ENCODE measurements at places on chromosomes 4 and X. TPM values are rescaled to one million over a fixed set of nuclear protein-coding genes. Genes with fewer than 3 reads are reported as not detected.

PABPC1L2A gene
- not detected for total RNA-seq

DNA sequence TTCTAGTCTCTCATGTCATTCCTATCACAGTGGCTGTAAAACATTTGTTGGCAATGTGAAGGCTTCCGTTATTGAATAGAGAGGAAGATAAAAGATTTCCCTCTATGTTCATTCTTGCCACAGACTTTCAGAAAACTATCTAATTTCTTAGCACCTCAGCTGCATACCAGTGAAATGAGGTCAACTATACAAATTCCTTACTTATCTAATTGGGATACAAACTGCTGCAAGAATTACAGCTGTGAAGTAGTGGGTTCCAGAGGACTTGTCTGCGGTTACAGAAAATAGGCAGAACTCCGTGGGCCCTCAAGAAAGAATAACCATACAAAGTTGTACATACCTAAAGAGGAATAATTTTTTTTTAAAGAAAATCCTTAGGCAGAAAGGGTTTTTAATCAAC is 175.8 kb downstream of the PPP1R2C start:
- H3K27me3 ChIP-seq: no peaks in the 10 kb centered on the region
- H3K4me3 ChIP-seq: no peak overlapping the region
- H3K27ac ChIP-seq: no peak overlapping the region
- no peaks in the 10 kb centered on the region for H3K36me3 ChIP-seq

DNA sequence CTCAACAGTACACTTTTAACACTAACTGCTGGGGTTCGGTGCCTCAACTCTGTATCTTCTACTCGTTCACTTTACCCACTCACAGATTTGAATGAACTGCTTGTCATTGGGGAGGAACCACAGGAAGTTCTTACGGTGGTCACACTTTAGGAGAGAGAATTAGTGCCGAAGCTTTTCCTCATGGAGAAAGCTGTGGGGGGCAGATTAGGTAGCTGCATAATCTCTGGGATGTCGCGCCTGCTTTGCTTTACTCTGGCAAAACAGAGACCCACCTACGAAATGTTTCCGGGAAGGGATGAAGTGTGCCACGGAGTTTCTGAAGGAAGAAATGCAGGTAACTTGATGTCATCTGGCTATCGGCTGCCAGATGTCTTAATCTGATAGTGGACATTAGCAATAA is 949.7 kb upstream of the TENM3 start:
- no peak for DNase-seq
- H3K4me3 ChIP-seq: no peak overlapping the region
- no peak overlapping the region for H3K27ac ChIP-seq
- H3K36me3 ChIP-seq: peaks cover 9% of the 10 kb centered on the region

GRCh38 chr4:180330521-180330920 is 1912.7 kb upstream of the TENM3 start:
- no peaks in the 10 kb centered on the region for H3K4me1 ChIP-seq
- no peak for DNase-seq
- no peaks in the 10 kb centered on the region for H3K36me3 ChIP-seq
- H3K27ac ChIP-seq: no peak overlapping the region
- no peak overlapping the region for H3K4me3 ChIP-seq
- no peaks in the 10 kb centered on the region for H3K27me3 ChIP-seq

- H3K4me3 ChIP-seq: no peak overlapping the region
- H3K27ac ChIP-seq: peak overlapping the region; percentile 11
- no peaks in the 10 kb centered on the region for H3K27me3 ChIP-seq
- no peak for DNase-seq
- H3K4me1 ChIP-seq: peaks cover 29% of the 10 kb centered on the region
- H3K36me3 ChIP-seq: no peaks in the 10 kb centered on the region
Measured at GRCh38 chr4:86286726-86287125, 73.1 kb downstream of the MAPK10 start.

GRCh38 chrX:1487401-1487800 is 34.7 kb upstream of the ASMTL start:
- no peak overlapping the region for H3K4me3 ChIP-seq
- no peak for DNase-seq
- H3K27me3 ChIP-seq: no peaks in the 10 kb centered on the region
- H3K36me3 ChIP-seq: no peaks in the 10 kb centered on the region
- H3K4me1 ChIP-seq: no peaks in the 10 kb centered on the region

- peak; percentile 90 for DNase-seq
- H3K4me3 ChIP-seq: peak overlapping the region; percentile 75
- H3K36me3 ChIP-seq: peaks cover 16% of the 10 kb centered on the region
- H3K27ac ChIP-seq: peak overlapping the region; percentile 89
Measured at GRCh38 chrX:49184294-49185281, 1.6 kb downstream of the PRICKLE3 start.

NEXMIF gene
- 0.18 TPM for total RNA-seq

NSG1 gene
- 45.8 TPM for total RNA-seq

NUDT10 gene
- 5.9 TPM for total RNA-seq

DNA sequence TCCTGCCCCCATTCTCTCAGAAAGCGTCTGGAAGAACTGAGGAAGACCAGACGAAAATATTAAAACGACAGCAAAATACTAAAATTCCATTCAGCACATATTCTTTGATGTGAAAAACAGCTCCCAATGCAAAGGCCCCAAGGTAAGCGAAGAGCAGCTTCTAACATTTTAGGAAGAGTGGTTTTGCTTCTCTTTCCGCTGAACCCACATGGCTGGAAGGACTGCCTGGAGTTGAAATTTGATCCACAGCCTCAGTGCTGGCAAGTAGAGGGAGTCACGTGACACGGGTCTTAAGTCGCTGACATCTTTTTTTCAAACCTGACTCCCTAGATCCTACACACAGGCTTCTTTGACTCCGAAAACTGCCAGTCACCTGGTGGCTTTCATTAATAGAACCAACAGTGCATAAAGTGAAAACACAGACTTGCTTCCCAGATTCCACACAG is at the start of gene FAM13A:
Gene FAM13A (minus strand): TSS at position 233 of the 446 bp plus-strand sequence. CDS start 221 bp downstream, at position 12.
- H3K4me1 ChIP-seq: peaks cover 48% of the 10 kb centered on the region
- peak within 1 kb of the TSS; percentile 92 for H3K27ac ChIP-seq
- H3K27me3 ChIP-seq: no peaks in the 10 kb centered on the region
- peak; percentile 41 for DNase-seq
- H3K4me3 ChIP-seq: peak within 1 kb of the TSS; percentile 81

PPEF2 gene
- not detected for total RNA-seq

DNA sequence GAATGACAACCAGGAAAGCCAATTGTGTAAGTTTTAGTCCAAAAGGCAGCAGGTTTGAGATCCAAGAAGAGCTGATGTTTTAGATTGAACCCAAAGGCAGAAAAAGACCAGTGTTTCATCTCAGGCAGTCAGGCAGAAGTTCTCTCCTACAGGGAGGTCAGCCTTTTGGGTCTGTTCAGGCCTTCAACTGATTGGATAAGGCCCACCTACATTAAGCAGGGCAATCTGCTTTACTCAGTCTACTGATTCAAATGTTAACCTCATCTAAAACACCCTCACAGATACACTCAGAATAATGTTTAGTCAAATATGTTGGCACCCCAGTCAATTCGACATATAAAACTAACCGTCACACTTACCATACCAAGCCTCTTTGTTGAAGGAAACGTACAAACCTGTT is 134.2 kb upstream of the NEIL3 start:
- no peaks in the 10 kb centered on the region for H3K4me1 ChIP-seq
- DNase-seq: no peak
- H3K4me3 ChIP-seq: no peak overlapping the region
- H3K27ac ChIP-seq: no peak overlapping the region
- no peaks in the 10 kb centered on the region for H3K27me3 ChIP-seq
- H3K36me3 ChIP-seq: no peaks in the 10 kb centered on the region

DNA sequence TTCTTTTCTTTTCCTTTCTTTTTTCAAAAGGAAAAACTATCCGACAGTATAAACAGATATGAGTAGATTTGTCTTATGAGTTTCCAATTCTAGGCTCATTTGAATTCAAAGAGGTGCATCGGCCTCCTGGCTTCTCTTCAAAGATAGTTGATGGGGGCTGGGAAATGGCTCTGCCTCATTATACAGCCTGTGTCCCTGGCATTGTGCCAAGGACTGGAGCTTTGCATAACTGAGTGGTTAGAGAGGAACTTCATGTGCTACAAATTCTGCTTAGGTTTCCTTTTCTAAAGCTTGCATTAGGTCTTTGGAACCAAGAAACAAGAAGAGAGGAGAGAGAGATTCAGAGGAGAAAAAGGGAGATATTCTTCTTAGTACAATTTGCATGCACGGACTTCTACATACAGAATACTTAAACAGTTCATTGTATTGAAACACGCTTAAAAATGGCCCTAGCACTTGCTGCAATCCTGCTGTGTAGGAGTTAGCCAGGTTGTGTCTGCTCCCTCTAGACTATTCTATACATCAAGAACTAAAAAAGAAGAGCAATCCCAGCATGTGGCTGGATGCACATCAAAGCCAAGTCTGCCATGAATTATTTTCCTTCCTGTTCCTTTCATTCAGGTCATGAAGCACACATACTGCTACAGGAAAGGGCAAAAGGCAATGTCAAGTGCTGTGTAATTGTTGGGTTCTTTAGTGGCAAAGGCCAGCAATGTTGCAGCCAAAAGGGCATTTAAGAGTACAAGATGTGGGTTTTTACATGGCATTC is 70.9 kb downstream of the INTS12 start:
- peak; percentile 57 for DNase-seq
- H3K27me3 ChIP-seq: no peaks in the 10 kb centered on the region
- H3K4me3 ChIP-seq: peak overlapping the region; percentile 0
- peaks cover 42% of the 10 kb centered on the region for H3K4me1 ChIP-seq
- peaks cover 2% of the 10 kb centered on the region for H3K36me3 ChIP-seq

- H3K27ac ChIP-seq: no peak overlapping the region
- DNase-seq: no peak
- no peaks in the 10 kb centered on the region for H3K4me1 ChIP-seq
- H3K27me3 ChIP-seq: peaks cover 4% of the 10 kb centered on the region
- no peaks in the 10 kb centered on the region for H3K36me3 ChIP-seq
Measured at GRCh38 chr4:163264934-163265333, 67.5 kb downstream of the NPY1R start.

GRCh38 chrX:40154853-40155588 is 57.3 kb upstream of the BCOR start:
- H3K36me3 ChIP-seq: no peaks in the 10 kb centered on the region
- H3K4me1 ChIP-seq: peaks cover 28% of the 10 kb centered on the region
- no peak for DNase-seq
- peak overlapping the region; percentile 75 for H3K4me3 ChIP-seq

Measured in mesothelial cell of epicardium (in vitro differentiated cells).